Retinal pigment epithelial cell (primary cell): ENCODE measurements at places on chromosomes 5 and 9.

- no peak for DNase-seq
Measured at GRCh38 chr9:92954886-92955285, 7.6 kb downstream of the FGD3 start.

DNA sequence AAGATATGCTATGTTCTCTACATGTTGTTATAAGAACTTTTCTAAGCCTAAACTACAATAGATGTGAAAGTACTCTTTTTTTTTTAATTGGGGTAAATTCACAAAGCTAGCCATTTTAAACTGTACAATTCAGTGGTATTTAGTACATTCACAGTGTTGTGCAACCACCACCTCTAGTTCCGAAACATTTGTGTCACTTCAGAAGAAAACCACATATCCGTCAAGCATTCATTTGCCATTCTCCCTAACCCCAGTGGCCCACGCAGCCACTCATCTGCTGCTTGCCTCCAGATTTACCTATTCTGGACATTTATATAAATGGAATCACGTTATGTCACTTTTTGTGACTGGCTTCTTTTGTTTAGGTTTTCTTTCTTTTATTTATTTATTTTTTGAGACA, 43.1 kb downstream of the SPTAN1 start:
- DNase-seq: no peak

- DNase-seq: peak; percentile 16
Measured at GRCh38 chr5:108093186-108093585, 288.7 kb downstream of the FBXL17 start.

DNA sequence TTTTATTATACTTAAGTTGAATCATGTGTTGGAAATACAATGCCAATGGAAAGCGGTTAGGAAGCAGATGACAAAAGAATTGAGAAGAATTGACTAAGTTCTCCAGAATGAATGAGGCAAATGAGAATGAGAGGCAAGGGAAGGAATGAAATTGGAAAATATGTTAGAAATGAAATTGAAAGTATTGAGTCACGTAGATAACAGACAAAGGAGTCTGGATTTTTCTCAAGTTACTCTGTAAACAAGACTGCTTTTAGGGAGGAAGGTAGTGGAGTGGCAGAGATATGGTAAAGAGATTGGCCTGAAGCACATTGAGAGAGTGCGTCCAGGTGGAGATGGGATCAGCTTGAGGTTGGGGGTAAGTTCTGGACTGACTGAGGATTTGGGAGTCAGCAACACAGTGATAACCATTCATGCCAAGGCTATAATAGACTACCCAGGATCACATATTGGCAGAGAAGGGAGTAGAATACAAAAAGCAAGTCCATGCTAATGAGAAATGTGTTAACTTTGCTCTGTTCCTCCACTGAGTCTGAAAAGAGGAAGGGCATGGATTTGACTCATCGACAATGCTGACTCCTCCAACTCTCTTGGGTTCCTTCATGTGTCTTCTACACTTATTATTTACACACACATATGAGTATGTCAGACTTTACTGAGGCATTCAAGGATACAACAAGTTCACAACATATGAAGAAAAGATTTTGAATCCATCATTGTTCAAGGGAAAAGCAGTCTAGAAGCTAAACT, 814.2 kb upstream of the ZNF608 start:
- no peak for DNase-seq

GRCh38 chr9:35827486-35827885, 1.0 kb downstream of the FAM221B start:
- DNase-seq: no peak

DNA sequence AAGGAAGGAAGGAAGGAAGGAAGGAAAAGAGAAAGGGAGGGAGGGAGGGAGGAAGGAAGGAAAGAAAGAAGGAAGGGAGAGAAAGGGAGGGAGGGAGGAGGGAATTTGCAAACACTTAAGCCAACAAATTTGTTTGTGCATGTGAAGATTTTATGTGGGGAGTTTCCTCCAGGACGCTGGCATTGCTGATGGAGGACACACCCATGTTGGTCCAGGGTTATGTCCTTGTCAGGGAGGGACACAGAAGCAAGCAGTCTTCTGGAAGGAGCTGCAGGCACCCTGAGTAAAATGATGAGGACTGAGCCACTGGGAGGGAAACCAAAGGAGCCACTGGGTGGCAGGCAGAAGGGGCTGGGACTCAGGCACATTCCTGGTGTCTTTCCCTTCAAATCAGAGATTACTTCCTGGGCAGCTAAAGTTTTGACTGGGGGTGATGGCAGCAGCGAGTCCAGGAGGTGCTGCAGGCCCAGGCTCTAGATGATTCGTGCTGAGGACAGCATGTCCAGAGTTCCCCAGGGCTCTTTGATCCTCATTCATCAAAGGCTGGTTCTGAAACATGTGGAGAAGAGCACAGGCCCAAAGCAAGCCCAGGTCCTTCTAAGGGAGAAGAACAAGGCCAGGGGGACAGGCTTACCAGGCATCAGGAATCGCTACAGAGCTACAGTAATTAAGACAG, 109.2 kb downstream of the PAX5 start:
- DNase-seq: no peak

GRCh38 chr9:91746904-91747303, 203.1 kb downstream of the ROR2 start:
- peak; percentile 25 for DNase-seq

- DNase-seq: no peak
Measured at GRCh38 chr9:80954521-80954920, 734.8 kb downstream of the TLE1 start.

DNA sequence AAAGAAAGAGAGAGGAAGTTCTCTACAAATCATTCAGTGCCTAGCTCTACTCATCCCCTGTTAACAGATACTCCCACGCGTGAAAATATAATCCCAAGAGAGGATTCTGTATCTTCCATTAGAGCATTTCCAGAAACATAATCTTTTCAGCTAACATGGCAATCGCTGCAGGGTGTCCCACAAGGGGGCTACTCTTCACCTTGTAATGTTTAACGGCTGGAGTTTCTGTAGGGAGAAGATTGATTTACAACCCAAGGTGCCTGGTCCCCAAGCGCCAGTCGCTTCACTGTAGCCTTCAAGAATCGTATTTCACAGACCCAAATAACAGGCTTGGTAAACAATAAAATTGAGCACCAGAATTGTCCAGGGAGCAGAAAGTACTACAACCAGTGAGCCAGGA, 318.7 kb downstream of the TLE1 start:
- no peak for DNase-seq

- DNase-seq: no peak
Measured at GRCh38 chr9:14221119-14221518, 92.8 kb downstream of the NFIB start.

DNA sequence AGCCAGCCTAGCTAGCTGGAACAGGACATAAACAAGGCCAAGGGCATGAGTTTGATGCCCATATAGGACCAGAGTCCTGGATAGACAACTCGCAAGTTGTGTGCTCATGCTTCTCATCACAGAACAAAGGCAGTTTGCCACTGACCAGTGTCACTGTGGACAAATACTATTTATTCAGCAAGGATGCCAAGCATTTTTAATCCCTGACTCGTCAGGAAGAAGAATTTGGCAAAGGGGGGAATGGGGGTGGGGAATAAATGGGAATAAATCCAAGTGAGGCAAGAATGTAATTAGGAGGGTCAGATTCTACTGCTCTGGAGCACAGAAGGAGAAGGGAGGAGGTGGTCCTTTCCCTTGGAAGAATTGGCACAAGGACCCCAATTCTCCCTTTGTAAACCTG, 46.8 kb upstream of the ANKRD55 start:
- DNase-seq: peak; percentile 68

- DNase-seq: no peak
Measured at GRCh38 chr5:77621440-77621839, 17.1 kb downstream of the OTP start.

- peak; percentile 66 for DNase-seq
Measured at GRCh38 chr5:36450229-36451014, 148.7 kb upstream of the RANBP3L start.

DNA sequence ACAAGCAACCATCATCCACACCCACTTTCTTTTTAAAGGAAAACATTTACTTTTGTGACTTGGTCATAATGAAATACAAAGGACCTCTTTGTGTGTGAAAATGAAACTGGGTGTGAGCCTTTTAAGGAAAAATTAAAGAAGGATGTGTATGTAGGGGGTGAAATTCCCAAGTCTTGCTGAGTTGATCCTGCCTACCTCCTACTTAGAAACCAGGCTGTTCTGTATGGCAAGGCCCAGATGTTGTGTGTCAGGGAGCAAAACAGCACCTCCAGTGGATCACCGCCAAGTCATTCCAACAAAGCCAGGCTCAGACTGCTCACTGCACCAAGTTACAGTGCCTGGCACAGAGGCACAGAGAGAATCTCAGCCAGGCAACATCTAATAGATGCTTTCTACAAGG, 198.5 kb upstream of the FBN2 start:
- peak; percentile 54 for DNase-seq

DNA sequence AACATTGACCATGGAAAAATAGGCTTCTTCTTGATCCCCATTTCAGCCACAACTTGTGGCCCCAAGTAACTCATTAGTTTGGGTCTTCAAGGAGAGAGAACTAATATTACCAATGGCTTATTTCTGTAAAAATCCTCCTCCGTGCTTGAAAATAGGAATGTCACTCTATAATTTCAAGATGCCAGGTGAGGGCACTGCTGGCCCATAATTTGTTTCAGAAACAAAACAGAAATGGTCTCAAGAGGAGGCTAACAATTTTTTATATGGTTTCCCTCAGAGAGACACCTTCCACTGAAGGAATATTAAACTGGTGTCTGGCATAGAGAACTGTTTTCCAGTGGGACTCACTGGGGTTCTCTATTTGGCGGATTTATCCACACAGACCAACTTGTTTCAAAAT, 437.0 kb upstream of the TRPC7 start:
- no peak for DNase-seq

DNA sequence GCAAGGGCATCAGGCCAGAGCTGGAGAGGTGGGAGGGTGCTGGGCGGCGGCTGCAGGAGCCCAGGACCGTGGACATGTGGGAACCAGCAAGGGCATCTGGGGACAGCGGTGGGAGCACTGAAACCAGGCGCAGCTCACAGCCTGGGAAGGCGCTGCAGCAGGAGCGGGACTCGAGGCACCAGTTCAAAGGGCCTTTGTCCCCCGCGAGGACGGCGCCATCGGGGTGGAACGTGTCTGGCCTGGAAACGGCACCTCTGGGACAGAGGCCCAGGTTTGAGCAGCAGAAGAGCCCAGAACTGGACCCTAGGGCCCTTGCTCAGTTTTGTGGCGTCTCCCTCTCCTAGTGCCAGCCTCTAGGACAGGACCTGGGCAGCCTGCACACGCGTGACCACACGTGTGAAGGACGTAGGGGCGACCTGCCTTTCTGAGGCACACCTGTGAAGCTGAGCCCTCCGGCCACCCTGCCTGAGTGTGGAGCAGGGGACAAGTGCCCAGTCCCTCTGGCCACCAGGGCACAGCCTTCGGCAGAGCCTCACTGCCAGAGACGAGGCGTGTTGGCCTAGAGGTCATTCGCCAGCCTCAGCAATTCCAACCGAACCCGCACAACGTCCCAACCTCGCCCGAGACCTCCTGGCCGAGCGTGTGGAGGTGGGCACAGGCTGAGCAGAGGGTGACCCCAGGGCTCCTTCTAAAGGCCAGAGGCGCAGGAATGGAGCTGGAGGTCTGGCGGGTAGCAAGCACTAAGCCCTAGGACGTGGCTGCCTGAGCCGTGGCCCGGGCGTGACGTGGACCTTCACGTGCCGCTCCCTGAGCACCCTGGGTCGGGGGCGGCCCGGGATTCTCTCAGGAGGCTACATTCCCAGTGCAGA, 2.2 kb upstream of the TMEM210 start:
- DNase-seq: no peak

DNA sequence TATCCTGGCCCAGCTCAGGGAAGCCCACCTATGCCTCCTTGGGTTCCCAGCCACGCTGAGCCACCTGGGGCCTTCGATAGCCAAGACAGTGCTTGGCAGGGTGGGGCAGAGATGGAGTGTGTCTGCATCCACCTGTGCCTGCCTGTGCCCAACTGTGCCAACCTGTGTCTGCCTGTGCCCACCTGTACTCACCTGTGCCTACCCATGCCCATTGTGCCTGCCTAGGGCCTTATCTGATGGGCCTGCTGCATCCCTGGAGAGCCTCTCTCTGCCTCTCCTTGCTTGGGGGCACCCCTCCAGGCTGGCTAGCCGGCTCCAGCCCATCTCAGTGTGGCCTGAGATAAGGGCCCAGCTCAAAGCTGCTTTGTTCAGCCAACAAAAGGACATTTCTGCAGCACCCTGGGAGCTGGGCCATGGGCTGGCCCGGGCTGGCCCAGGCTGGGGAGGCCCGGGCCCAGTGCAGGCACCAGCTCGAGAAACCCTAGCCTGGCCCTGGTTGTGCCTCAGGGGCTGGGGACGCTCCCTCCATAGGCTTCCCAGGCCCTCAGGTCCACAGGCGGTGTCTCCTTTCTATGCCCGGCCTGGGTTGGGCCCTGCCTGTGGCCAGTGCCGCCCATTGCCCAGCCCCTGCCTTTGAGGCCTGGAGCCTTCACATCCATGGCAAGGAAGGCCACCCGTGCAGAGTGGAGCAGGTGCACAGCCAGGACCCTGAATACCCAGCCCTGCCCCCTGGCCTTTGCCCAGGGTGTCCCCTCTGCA, 37.3 kb upstream of the NOTCH1 start:
- no peak for DNase-seq

GRCh38 chr9:125074976-125075375, 68.4 kb downstream of the SCAI start:
- no peak for DNase-seq

GRCh38 chr9:90600029-90600428, 42.6 kb downstream of the DIRAS2 start:
- DNase-seq: no peak

GRCh38 chr5:51961154-51961562, 577.9 kb downstream of the ISL1 start:
- DNase-seq: no peak

GRCh38 chr9:6525326-6526045, 112.5 kb downstream of the UHRF2 start:
- no peak for DNase-seq

- no peak for DNase-seq
Measured at GRCh38 chr5:145226726-145227125, 608.4 kb downstream of the PRELID2 start.

DNA sequence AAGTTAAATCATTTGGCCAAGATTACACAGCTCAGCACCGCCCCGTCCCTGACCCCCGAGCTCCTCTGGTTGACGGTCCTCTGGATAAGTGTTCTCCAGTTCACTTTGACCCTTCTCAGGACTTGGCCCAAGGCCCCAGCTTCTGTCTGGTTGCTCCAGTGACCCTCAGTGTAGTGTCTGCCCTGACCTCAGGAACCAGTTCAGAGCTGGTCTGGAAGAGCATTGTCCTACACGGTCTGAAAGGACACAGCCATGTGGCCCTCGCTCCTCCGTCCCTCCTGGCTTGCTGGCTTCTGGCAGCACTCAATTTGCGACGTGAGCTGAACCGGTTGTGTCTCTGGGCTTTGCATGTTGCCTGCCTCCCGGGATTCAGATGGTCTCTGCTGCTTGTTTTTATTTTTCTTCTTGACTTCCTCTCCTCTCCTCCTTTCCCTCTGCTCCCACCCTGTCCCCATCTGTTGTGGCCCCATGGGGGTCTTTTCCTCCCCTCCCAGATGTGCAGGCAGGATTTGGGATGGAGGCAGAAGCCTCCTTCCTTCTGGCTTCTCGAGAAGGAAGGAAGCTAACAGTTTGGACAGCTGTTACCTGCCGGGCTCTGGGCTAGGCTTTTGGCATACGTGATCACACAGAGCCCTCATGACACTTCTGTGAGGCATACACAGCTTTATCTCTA, 72.0 kb downstream of the PPARGC1B start:
- DNase-seq: no peak

- no peak for DNase-seq
Measured at GRCh38 chr9:129440435-129441186, 180.3 kb downstream of the C9orf50 start.

GRCh38 chr9:117343427-117343826, 71.4 kb downstream of the ASTN2 start:
- DNase-seq: no peak

GRCh38 chr5:59358005-59358861, 535.3 kb downstream of the PDE4D start:
- peak; percentile 74 for DNase-seq
